ENCODE measurements at places on chromosomes 4 and X. TPM values are rescaled to one million over a fixed set of nuclear protein-coding genes. Genes with fewer than 3 reads are reported as not detected.

ATP8A1 gene
- polyA plus RNA-seq: 14.4 TPM

ODAPH gene
- polyA plus RNA-seq: not detected

- DNase-seq: no peak
These were observed 81.8 kb upstream of the RBPJ start for GRCh38 chr4:26238778-26239679.

ABHD18 gene
- polyA plus RNA-seq: 5.1 TPM

UCHL1 gene
- polyA plus RNA-seq: 145 TPM

DNA sequence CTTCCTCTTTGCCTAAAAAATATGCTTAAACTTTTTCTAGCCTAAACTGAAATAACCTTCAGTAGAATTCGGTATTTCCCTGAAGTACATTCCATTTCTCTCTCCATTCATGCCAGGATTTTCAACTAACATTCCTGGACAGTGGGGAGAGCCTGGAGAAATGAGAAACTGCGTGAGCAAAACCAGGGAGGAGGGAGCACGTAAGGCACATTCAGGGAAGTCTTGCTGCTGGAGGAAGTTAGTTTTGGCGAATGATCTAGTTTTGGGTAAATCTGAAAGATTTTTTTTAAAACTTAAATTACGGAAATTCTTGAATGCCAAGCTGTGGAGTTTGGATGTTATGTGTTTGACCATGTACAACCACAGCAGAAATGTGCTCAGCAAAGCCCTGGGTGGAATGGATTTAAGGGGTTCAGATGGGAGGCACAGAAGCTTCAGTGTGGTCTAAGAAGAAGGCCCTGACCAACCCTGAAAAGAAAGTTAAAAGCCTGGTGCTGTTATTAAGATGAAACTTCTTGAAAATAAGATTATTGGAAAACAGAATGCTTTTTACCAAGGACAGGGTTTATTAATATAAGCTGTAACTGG is 347.8 kb downstream of the ANK2 start:
- peak; percentile 17 for DNase-seq

FLNA gene
- 612 TPM for polyA plus RNA-seq

- no peak for DNase-seq
These were observed 628.9 kb downstream of the TLL1 start for GRCh38 chr4:166501941-166502382.

- DNase-seq: no peak
These were observed 296.8 kb upstream of the AADAT start for GRCh38 chr4:170386511-170386910.
